ENCODE measurements at places on chromosomes 7 and 10.

- no peak for DNase-seq
These were observed 150.4 kb downstream of the DGKI start for GRCh38 chr7:137696376-137696775.

- no peak for DNase-seq
These were observed 113.9 kb downstream of the CYTH3 start for GRCh38 chr7:6158424-6159096.

- peak; percentile 61 for DNase-seq
These were observed 54.3 kb downstream of the FAM241B start for GRCh38 chr10:69684020-69684980.

DNA sequence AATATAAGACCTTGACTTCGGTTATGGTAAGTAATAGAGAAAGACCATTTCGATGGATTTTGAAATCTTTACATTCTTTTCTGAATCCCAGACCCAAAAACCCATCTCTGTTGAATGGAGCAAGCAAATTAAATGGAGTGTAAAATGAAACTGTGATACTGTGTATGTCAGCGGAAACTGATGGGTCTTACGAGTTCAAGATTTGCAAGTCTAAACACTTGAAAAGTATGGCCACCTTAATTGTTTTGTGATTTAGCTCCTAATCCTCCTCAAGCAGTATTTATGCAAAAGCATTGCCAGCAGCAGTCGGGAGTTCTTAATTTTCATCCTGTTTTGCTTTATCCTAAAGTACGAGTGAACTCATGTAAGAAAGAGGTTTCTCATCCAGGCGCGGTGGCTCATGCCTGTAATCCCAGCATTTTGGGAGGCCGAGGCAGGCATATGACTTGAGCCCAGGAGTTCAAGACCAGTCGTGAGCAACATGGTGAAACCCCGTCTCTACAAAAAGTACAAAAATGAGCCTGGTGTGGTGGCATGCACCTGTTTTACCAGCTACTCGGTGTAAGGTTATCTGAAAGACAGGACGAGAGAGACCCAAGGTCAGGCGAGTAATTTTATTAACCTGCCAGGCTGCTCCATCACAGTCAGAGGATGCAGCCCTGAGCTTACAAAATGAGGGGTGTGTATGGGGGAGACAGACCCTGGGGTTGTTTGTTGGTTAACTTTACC lies 5.8 kb upstream of the DHTKD1 start:
- no peak for DNase-seq

DNA sequence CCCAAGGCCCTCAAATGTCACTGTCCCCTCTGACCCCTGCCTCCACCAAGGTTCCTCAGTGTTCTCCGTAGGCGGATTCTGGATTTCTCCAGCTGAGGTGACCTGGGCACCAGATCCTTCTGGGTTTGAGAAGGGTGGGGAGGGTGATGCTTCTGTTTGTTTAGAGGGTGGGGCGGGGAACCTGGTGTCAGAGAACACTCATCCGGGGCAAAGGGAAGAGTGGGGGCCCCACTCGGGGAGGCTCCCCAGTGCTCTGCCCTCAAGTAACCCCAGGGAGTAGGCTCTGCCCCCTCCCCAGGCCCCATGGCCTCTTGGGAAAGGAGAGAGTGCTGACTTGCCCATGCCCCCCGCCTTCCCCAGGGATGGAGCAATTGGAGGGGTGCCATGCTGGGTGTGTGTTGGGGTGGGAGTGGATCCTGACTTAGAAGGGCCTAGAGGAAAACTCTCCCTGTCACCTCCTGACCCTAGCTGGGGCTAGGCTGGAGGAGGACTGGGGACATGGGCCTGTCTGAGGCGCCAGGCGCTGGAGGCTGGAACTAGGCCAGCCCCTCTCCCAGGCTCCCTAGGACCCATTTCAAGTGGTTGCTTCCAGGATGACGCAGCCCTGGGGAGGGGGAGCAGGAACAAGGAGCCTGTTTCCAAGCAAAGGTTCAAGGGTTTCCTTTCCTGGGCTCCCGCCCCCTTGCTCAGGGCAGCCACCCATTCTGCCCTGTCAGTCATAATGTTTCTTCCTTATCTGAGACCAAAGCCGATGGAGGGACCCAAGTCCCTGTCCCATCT lies 27.9 kb downstream of the KAZALD1 start:
- DNase-seq, result no peak

DNA sequence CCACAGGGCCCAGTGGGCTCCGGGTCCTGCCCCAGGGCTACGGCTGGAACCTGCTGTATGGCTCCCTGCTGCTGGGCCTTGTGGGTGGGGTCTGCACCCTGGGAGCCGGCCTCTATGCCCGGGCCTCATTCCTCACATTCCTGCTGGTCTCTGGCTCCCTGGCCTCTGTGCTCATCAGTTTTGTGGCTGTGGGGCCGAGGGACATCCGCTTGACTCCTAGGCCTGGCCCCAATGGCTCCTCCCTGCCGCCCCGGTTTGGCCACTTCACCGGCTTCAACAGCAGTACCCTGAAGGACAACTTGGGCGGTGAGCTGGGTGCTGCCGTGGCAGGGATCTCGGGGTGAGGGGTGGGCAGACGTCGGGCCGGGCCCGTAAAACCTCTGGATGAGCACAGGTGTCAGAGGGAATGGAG lies 4.4 kb downstream of the SLC12A9 start:
- no peak for DNase-seq

DNA sequence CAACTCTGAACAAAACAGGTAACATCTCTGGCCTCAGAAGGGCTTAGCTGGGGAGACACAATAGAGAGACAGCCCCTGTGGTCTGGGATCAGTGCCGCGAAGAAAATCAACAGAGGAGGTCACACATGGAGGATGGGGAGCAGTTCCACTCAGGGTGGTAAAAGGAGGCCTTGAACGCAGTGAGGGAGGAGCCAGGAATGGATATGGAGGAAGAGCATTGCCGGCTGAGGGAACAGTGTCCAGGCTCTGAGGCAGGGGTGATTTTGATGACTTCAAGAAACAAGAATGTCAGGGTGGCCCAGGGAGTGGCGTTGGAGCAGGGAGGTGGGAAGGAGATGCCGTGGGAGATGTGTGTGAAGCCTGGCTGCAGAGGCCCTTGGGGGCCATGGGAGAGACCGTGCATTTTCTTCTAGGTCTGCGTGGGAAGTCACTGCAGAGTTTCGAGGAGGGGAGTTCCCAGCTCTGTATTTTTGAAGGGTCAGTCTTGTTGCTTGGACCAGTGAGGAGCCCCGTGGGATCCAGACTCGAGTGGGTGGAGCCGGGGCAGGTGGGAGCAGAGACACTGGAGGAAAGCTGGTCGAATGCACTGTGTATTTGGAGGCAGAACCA lies 35.7 kb upstream of the SH2D4B start:
- no peak for DNase-seq

DNA sequence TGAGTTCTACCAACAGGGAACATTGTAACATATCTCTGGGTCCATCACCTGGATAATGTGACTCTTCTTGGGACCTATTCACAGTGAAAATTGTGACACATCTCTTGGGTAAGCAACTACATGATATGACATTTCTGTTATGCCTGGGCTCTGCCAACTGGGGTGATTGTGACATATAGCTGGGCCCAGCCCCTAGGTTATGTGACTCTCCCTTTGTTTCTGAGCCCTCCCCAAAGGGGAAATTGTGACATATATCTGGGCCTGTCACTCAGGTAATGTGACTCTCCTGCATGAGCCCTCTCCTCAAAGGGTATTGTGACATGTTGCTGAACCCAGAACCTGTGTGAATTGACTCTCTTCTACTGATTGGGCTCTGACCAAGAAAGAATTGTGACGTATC lies 22.4 kb upstream of the ZNF107 start:
- no peak for DNase-seq

- no peak for DNase-seq
These were observed 80.5 kb downstream of the IDE start for GRCh38 chr10:92493362-92493761.
